GM23338 (cell line): ENCODE measurements at places on chromosomes 13 and 19. TPM values are rescaled to one million over a fixed set of nuclear protein-coding genes. Genes with fewer than 3 reads are reported as not detected.

Gene KIR2DL4
- total RNA-seq: not detected in 2 replicates

Gene SHKBP1
- 60.0 and 63.2 TPM in 2 replicates for total RNA-seq

Gene CEACAM5
- not detected in 2 replicates for total RNA-seq

Gene LGALS13
- total RNA-seq: not detected in 2 replicates

Gene TMEM255B
- total RNA-seq: 0.69 and 0.82 TPM in 2 replicates

Gene NXNL1
- not detected in 2 replicates for total RNA-seq

Gene SPC24
- 38.7 and 42.2 TPM in 2 replicates for total RNA-seq

Gene ZNF583
- total RNA-seq: 2.4 and 4.0 TPM in 2 replicates

Gene KLK14
- not detected in 2 replicates for total RNA-seq

Gene C19orf81
- total RNA-seq: 1.8 and 23.2 TPM in 2 replicates

Gene ZNF99
- 0.03 TPM in 1 of 2 replicates, not detected in the other for total RNA-seq

Gene SLC46A3
- total RNA-seq: 0.28 and 0.39 TPM in 2 replicates

Gene PGLYRP2
- total RNA-seq: not detected in 2 replicates

Gene NAA16
- 30.9 and 42.3 TPM in 2 replicates for total RNA-seq

Gene KLC3
- total RNA-seq: 4.2 and 6.4 TPM in 2 replicates

Gene LRG1
- total RNA-seq: 0.45 and 0.54 TPM in 2 replicates

Gene ZSCAN4
- total RNA-seq: not detected in 2 replicates

Gene RFPL4AL1
- total RNA-seq: not detected in 2 replicates

Gene ALG5
- 15.6 and 18.2 TPM in 2 replicates for total RNA-seq

Gene SBK2
- total RNA-seq: 2.0 and 3.5 TPM in 2 replicates

Gene GFY
- not detected in 2 replicates for total RNA-seq
